ENCODE measurements at places on chromosomes 5 and 9.

- no peak overlapping the region for H3K4me3 ChIP-seq
- peaks cover 11% of the 10 kb centered on the region for H3K4me1 ChIP-seq
- DNase-seq: no peak
- no peaks in the 10 kb centered on the region for H3K27me3 ChIP-seq
- H3K27ac ChIP-seq: no peak overlapping the region
- H3K36me3 ChIP-seq: peaks cover 76% of the 10 kb centered on the region
Measured at GRCh38 chr5:90398726-90399125, 10.8 kb downstream of the CETN3 start.

GRCh38 chr5:67515762-67516161, 319.2 kb upstream of the CD180 start:
- H3K4me3 ChIP-seq: no peak overlapping the region
- H3K27me3 ChIP-seq: no peaks in the 10 kb centered on the region
- H3K36me3 ChIP-seq: no peaks in the 10 kb centered on the region

DNA sequence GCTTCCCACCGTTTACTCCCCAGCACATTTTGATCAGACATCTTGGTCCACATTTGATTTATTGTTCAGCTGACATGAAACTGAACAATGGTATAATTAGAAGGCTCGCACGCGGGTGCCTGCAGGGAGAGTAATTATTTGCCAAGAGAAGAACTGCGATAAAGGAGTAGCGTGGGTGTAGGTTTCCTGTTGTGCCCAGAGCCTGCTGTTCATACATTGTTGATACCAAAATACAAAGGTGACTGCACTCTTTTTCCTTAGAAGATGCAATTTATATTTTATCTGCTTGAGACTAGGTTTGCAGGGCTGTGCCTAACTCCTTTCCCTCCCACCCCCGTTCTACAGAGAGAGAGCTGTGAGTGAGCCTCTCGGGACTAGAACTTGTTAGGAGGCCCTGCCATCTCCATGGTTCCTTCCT, 241.8 kb upstream of the MSX2 start:
- no peak for DNase-seq
- no peaks in the 10 kb centered on the region for H3K36me3 ChIP-seq
- H3K4me1 ChIP-seq: no peaks in the 10 kb centered on the region
- H3K27ac ChIP-seq: no peak overlapping the region
- no peak overlapping the region for H3K4me3 ChIP-seq
- H3K27me3 ChIP-seq: no peaks in the 10 kb centered on the region

DNA sequence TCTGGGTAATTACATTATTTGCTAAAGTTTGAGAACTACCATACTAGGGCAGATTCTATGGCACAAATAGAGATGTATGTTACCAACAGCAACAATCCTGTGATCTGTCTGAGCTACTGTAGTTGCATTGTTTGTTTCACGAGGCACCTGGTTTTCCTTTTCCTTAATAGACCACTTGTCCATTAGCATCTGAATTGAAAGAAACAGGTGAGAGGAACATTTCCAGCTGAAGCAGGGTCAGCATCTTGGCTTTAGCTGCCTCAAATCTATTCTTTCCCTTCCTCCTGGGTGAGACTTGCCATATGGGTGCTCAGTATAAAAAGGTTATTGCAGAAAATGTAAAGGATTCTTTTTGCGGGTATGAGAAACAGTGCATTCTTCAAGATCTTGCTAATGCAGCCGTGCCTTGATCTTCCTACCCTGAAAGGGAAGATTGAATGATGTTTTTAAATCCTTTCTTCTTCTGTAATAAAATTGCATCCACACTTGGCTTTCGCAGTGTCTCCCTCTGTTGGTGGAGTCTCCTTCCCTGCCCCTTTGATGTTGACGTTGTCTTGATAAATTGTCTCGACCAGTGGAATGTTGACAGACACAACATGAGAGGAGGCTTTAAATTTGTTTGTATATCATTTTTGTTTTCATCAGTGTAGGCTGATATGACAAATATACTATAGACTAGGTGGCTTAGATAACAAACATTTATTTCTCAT, 118.0 kb upstream of the BRINP1 start:
- H3K36me3 ChIP-seq: no peaks in the 10 kb centered on the region
- no peaks in the 10 kb centered on the region for H3K27me3 ChIP-seq
- H3K4me1 ChIP-seq: no peaks in the 10 kb centered on the region
- no peak overlapping the region for H3K4me3 ChIP-seq
- no peak overlapping the region for H3K27ac ChIP-seq
- DNase-seq: no peak

DNA sequence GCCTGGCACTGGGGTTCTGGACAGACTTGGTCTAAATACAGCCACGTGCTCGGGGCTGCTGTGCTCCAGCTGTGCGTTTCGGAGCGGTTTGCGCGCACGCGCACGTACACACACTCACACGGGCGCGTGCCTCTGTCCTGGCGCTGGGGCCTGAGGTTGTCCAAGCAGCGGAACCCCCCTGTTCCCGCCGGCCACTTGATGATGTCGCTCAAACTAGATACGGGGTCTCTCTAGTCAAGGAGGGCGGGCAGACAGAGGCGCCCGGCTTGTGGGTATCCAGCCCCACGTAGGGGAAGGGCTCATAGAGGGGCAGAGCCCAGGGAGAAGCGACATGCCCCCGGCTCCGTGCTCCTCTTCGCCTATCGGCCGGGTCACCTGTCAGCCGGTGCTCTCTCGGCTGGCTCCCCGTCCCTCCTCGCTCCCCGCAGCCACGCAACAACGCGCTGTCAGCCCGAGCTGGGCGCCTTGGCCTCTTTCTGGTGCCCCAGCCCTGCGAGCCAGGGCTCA, 8.9 kb downstream of the NR2F1-AS1 start:
- H3K27ac ChIP-seq: no peak overlapping the region
- DNase-seq: peak; percentile 62
- H3K4me3 ChIP-seq: no peak overlapping the region
- H3K27me3 ChIP-seq: no peaks in the 10 kb centered on the region
- H3K36me3 ChIP-seq: no peaks in the 10 kb centered on the region

GRCh38 chr5:116467465-116467843, 107.2 kb downstream of the SEMA6A start:
- no peak overlapping the region for H3K4me3 ChIP-seq
- no peaks in the 10 kb centered on the region for H3K4me1 ChIP-seq
- no peak overlapping the region for H3K27ac ChIP-seq
- no peaks in the 10 kb centered on the region for H3K36me3 ChIP-seq

DNA sequence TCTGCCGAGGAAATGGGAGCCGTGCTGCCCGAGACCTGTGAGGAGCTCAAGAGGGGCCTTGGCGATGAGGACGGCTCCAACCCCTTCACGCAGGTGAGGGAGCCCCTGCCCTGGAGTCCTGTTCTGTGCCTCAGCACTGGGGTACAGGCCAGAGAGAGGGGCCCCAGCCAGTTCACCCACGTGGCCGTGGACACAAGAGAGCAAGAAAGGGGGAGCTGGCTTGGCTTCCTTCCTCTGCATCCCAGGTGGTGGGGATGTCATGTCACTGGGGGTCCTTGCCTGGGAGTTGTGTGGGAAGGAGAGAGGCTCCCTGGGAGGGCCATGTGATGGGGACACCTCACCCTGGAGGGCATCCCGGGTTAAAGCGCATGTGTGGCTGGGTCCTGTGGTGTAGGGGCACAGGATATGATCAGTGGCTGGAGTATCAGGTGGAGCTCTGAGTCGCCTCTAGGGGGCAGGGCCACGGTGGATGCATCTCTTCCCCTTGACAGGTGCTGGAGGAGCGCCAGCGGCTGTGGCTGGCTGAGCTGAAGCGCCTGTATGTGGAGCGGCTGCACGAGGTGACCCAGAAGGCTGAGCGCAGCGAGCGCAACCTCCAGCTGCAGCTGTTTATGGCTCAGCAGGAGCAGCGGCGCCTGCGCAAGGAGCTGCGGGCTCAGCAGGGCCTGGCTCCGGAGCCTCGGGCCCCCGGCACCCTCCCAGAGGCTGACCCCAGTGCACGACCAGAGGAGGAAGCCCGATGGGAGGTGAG, 7.5 kb downstream of the N4BP3 start:
- H3K27ac ChIP-seq: no peak overlapping the region
- peak; percentile 78 for DNase-seq
- H3K4me3 ChIP-seq: no peak overlapping the region
- no peaks in the 10 kb centered on the region for H3K27me3 ChIP-seq
- peaks cover 5% of the 10 kb centered on the region for H3K4me1 ChIP-seq
- H3K36me3 ChIP-seq: no peaks in the 10 kb centered on the region

- no peak overlapping the region for H3K4me3 ChIP-seq
- H3K27ac ChIP-seq: no peak overlapping the region
- no peak for DNase-seq
- peaks cover 6% of the 10 kb centered on the region for H3K36me3 ChIP-seq
Measured at GRCh38 chr5:153987301-153987700, 51.4 kb downstream of the FAM114A2 start.

DNA sequence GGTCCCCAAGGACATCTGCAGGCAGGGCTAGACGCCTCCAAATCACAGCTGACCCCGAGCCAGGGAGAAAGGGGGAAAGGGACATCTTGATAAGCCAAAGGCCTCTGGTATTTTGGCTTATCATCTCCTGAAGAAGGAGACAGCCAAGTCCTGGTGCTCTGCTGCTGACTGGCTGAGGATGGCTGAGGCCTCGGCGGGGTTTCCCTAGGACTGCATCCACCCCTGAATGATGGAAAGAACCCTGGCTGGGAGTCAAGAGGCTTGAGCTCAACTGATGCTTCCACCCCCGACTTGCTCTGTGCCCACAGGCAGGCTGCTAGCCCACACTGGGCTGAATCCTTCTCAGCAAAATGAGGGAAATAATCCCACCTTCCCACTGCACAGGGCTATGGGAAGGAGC, 30.9 kb upstream of the HRH2 start:
- H3K4me1 ChIP-seq: no peaks in the 10 kb centered on the region
- DNase-seq: no peak
- H3K27me3 ChIP-seq: no peaks in the 10 kb centered on the region
- no peak overlapping the region for H3K4me3 ChIP-seq
- H3K27ac ChIP-seq: no peak overlapping the region

DNA sequence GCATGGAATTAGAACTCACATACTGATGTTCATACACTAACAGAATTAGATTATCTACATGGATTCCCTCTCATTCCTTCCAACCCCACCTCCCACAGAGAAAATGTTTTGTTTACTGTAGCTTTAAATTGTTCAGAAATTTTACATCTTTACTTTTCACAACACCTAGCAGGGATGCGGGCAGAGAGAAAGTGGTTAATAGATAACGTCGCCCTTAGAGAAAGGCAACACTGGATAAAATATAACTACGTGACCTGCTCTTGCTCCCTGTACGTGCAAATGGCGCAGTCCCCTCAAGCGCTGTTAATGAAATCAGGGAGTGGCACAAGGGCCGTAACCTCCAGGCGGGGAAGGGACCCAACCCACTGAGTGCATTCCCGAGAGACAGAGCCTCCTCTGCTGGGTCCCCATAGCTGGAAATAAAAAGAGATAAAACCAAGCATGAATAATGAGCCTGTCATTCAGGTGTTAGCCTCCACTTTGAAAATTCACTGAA, 125.3 kb upstream of the DAPK1 start:
- H3K27me3 ChIP-seq: no peaks in the 10 kb centered on the region
- no peak overlapping the region for H3K27ac ChIP-seq
- H3K4me3 ChIP-seq: no peak overlapping the region
- peaks cover 15% of the 10 kb centered on the region for H3K4me1 ChIP-seq
- no peaks in the 10 kb centered on the region for H3K36me3 ChIP-seq
- DNase-seq: no peak

GRCh38 chr5:126914801-126915436, 115.4 kb downstream of the MARCHF3 start:
- peaks cover 15% of the 10 kb centered on the region for H3K4me1 ChIP-seq
- no peak overlapping the region for H3K4me3 ChIP-seq
- H3K36me3 ChIP-seq: no peaks in the 10 kb centered on the region
- H3K27me3 ChIP-seq: no peaks in the 10 kb centered on the region

DNA sequence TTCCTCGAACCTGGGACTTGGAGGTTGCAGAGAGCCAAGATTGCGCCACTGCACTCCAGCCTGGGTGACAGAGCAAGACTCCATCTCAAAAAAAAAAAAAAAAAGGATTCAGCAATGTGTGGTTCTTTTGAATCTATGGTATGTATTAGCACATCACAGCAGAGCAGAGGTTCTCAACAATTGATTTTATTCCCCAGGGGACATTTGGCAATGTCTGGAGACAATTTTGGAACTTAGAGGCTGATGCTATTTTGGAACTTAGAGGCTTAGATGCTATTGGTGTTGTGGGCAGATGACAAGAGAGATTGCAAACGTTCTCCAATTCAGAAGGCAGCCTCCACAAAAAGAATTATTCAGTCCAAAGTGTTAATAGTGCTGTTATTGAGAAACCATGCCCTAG, 115.2 kb downstream of the TMC1 start:
- H3K4me3 ChIP-seq: no peak overlapping the region
- H3K36me3 ChIP-seq: no peaks in the 10 kb centered on the region
- no peaks in the 10 kb centered on the region for H3K4me1 ChIP-seq
- no peaks in the 10 kb centered on the region for H3K27me3 ChIP-seq
- no peak for DNase-seq
- H3K27ac ChIP-seq: no peak overlapping the region

- no peak for DNase-seq
- no peaks in the 10 kb centered on the region for H3K27me3 ChIP-seq
- H3K36me3 ChIP-seq: no peaks in the 10 kb centered on the region
- H3K27ac ChIP-seq: peak overlapping the region; percentile 77
- H3K4me3 ChIP-seq: no peak overlapping the region
Measured at GRCh38 chr9:32671333-32671732, 35.9 kb upstream of the TAF1L start.

DNA sequence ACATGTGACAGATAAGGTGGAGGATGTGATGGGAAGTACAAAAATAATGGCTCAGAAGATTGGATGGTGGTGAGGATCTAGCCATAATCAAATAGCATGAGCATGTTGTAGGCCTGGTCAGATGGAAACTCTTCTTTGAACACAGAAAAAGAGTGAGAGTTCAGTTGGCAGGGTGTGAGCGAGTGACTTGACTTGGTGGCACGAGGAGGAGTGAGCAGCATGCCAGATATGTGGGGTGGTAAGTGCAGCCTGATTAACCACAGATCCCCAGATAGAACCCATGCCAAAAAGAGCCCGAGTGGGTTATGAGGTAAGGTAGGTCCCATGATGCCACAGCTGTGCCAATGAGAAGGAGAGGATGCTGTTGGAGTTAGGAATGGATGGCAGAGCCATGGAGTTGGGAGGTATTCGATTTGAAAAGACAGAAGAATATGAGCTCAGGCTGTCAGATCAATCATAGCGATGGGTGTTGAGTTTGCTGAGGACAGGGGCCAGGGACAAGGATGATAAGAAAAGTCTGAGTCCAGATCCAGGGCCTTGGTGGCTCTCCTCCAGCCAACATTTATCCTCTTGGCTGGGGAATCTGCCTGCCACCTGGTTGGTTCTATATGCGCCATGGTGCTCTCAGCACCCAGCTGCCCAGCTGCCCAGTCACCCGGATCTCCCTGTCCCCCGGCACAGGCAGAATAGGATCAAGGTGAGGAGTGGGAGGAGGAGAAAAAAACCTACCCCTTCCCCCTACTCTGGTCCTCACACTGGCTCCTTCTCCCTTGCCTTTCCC, 16.5 kb downstream of the GARNL3 start:
- no peak overlapping the region for H3K4me3 ChIP-seq
- H3K27me3 ChIP-seq: no peaks in the 10 kb centered on the region
- no peak overlapping the region for H3K27ac ChIP-seq
- peaks cover 13% of the 10 kb centered on the region for H3K4me1 ChIP-seq
- no peak for DNase-seq
- H3K36me3 ChIP-seq: no peaks in the 10 kb centered on the region

- DNase-seq: no peak
- no peak overlapping the region for H3K4me3 ChIP-seq
- no peaks in the 10 kb centered on the region for H3K27me3 ChIP-seq
- H3K27ac ChIP-seq: no peak overlapping the region
- H3K36me3 ChIP-seq: no peaks in the 10 kb centered on the region
Measured at GRCh38 chr9:13596383-13596970, 317.0 kb upstream of the MPDZ start.

GRCh38 chr9:27505744-27506161, 18.3 kb upstream of the IFNK start:
- no peaks in the 10 kb centered on the region for H3K27me3 ChIP-seq
- peaks cover 27% of the 10 kb centered on the region for H3K4me1 ChIP-seq
- H3K4me3 ChIP-seq: no peak overlapping the region
- H3K27ac ChIP-seq: peak overlapping the region; percentile 100
- H3K36me3 ChIP-seq: peaks cover 10% of the 10 kb centered on the region

Measured in RWPE2 (cell line).